ENCODE measurements at places on chromosomes 3 and 15.
A peak's percentile ranks its signal among the peaks of the same experiment; 100 is the strongest.

DNA sequence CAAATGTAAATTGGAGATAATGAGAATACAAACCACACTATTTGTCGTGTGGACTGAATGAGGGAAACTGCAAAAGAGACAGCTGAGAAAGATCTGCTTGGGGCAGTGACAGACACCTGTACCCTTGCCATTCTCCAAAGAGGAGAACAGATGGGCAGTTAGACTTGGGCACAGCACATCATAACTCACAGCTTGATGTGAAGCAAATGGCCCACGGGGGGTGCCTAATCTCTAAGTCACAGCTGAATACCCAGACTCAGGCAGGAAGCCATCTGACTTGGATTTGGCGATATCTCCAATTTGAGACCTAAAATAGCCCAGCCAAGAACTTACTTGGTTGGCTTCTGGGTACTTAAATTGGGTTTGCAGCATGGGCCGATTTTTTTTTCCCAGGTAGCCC, 10.0 kb upstream of the SLC6A11 start:
- DNase-seq, result no peak

GRCh38 chr15:72967811-72968530, 84.3 kb upstream of the NEO1 start:
- no peak for DNase-seq

- DNase-seq, result no peak
Measured at GRCh38 chr3:46361408-46362283, 7.7 kb downstream of the CCR2 start.

DNA sequence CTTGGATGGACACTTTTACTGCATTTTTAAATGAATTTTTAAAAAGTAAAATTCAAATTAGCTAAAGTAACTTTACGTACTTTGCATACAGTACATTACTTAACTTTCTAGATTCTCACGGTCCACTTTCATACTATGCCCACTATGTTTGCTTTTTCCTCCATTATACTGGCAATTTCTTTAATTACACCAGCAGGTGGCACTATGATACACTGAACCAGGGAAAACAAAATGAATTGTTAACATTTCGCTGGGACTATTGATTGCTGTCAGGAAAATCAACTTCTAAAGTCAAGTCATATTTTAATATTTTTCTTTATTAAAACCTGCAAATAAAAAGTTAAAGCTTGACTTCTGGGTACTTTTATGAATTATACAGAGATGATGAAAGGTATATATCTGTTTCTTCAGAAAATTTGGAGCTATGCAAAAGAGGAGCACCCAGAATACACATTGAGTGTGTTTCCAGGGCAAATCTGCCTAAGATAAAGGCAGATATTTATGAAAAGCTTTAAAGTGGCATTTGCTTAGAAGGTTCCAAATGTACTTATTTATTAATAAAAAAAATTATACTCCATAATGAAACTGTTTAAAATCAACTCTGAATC, 21.8 kb upstream of the POU1F1 start:
- DNase-seq, result peak; percentile 4

- no peak for DNase-seq
Measured at GRCh38 chr15:72481015-72481659, 7.0 kb downstream of the ARIH1 start.

DNA sequence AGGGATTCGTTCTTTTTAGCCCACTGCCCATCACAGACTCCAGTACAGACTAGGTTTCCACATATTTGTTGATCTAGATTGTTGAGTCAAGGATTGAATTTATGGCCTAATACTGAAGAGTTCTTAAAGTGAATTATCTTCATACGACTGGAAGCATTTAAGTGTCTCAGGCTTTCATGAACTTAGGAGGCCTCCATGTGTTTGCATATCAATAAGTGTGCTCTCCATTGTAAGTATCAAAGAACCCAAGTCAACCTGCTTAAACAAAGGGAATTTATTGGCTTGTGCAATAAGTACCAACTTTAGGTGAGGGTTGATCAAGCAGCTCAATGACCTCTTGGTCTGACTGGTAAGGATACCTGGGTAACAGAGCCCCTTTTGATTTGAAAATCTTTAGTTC, 382.1 kb downstream of the PDCD6IP start:
- DNase-seq, result no peak

- DNase-seq, result no peak
Measured at GRCh38 chr3:98780343-98780742, 17.2 kb downstream of the ST3GAL6 start.

GRCh38 chr15:99146661-99147060, 41.8 kb downstream of the SYNM start:
- DNase-seq, result no peak

- DNase-seq, result no peak
Measured at GRCh38 chr15:85556618-85556895, 176.2 kb downstream of the AKAP13 start.

GRCh38 chr3:28949580-28949979, 331.3 kb upstream of the RBMS3 start:
- no peak for DNase-seq

DNA sequence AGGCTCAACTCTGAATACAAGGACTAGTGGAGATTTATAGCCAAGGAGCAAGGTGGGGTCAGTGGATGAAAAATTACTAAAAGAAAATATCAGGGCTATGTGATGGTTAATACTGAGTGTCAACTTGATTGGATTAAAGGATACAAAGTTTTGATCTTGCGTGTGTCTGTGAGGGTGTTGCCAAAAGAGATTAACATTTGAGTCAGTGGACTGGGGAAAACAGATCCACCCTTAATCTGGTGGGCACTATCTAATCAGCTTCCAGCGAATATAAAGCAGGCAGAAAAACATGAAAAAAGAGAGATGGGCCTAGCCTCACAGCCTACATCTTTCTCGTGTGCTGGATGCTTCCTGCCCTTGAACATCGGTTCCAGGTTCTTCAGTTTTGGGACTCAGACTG, 14.4 kb upstream of the SENP7 start:
- no peak for DNase-seq

DNA sequence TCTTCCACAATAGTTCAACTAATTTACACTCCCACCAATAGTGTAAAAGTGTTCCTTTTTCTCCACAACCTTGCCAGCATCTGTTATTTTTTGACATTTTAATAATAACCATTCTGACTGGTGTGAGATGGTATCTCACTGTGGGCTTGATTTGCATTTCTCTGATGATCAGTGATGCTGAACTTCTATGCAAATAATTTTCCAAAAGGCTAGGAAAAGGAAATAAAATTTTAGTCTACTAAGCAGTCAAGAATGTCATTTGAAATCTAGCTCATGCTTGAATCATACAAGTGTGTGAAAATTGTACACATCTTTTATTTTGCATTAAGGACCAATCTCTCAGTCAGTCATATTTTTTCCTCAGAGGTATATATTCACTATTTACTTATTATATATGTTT, 101.7 kb upstream of the UBP1 start:
- no peak for DNase-seq

GRCh38 chr3:138949445-138950005, 2.5 kb downstream of the FOXL2NB start:
- no peak for DNase-seq

DNA sequence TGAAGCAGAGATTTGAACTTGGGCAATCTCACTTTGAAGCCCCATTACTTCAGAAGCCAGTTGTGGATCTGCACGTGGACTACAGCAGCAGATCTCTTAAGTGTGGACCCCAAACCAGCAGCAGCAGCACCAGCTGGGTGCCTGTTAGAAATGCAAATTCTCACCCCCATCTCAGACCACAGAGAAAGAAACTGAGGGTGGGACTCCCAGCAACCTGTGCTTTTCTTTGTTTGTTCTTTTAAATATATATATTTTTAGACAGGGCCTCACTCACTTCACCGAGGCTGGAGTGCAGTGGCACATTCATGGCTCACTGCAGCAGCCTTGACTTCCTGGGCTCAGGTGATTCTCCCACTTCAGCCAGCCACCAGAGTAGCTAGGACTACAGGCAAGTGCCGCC, 53.2 kb downstream of the SLTM start:
- no peak for DNase-seq

DNA sequence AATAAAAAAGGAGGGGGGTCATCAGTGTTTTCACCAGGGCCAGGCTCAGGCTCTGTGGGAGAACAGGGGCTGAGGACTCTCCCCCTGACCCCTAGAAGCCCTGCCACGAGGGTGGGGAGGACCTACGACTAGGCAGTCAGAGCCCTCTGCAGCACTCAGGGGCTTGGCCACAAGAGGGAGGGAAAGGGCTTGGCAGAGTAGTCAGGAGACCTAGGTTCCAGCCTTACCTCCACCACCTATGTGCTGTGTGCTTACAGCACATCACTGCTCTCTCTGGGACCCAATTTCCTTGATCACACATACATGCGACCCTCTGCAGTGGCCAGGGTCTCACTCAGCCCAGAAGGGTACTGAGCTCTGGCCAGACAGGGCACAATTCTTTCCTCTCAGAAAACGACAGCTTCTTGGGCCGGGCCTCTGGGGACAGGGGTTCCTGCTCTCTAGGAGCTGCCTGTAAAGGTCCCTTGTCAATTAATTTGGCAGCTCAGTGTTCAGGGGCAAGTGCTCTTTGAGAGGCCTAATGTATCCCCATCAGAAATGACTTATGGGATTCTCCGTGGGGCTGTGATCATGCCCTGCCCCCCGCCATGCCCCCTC, 16.4 kb upstream of the SKIC8 start:
- no peak for DNase-seq

GRCh38 chr3:127220497-127220896, 27.6 kb downstream of the PRR23E start:
- no peak for DNase-seq

GRCh38 chr3:52507359-52507758, 12.2 kb downstream of the STAB1 start:
- no peak for DNase-seq

- DNase-seq, result no peak
Measured at GRCh38 chr15:41957021-41957897, 15.1 kb downstream of the EHD4 start.

DNA sequence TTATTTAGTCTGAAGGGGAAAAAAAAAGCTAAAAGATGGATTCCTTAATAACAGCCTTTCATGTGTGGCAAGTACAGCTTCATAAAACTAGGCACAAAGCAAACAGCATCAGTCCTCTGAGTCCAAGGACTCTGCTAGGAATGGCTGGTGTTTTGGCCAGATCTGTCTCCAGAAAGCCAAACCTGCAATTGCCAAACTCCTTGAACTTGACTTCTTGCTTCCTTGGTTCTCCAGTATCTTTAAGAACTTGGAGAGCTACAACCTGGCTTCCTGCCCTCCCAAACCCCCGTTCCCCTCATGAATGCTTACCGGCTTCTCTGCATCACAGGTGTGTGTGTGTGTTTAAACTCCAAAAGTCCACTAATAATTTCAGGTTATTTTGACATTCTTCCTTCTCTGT, 1.6 kb upstream of the PLOD2 start:
- no peak for DNase-seq

DNA sequence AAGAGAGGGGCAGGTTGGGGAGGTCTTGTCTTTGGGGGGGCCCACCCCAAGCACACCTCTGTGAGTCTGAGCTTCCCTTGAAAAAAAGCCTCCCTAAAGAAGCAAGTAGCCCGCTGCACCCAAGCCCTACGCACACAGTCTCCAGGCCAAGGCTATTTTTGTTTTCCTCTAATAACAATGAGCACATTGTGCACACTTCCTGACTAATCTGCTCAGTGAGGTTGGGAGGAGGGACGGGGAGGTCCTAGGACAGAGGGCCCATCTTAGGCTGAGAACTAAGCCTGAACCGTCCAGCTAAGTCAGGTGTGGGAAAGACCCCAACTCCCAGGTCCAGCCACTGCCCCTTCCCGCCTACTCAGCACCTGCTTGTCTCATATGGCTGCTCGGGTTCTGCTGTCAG, 87.2 kb downstream of the HMG20A start:
- DNase-seq, result no peak

- no peak for DNase-seq
Measured at GRCh38 chr3:170046269-170047132, 8.7 kb downstream of the GPR160 start.

DNA sequence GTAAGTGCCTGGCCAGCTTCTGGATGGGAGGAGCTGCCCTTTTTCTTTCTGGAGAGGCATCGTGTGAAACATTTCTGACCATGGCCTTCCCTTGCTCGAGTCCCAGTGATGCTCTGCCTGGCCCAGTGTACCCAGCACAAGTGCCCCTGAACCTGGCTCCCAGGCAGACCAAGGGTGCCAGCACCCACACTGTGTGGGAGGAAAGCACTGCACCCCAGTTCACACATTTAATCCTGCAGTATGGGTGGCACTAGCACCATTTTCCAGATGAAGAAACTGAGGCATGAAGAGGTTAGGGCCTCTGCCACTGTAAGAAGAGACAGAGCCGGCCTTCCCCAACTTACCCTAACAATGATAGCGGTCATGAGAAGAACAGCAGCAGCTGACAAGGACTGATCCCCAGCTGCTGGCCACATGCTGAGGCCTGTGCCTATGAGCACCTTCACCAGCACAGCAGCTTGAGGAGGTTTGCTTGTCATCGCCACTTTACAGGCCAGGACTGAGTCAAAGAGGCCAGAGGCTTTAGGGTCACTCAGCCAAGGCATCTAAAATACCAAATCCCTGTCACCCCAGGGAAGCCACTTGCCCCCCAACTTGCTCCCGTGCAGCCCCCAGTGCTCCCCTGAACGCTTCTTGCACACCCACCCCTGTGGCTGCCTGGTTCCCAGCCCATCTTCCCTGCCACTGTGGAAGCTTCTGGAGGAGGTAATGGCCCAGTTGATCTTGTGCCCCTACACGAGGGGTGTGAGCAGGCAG, 15.0 kb downstream of the PRR23E start:
- no peak for DNase-seq

DNA sequence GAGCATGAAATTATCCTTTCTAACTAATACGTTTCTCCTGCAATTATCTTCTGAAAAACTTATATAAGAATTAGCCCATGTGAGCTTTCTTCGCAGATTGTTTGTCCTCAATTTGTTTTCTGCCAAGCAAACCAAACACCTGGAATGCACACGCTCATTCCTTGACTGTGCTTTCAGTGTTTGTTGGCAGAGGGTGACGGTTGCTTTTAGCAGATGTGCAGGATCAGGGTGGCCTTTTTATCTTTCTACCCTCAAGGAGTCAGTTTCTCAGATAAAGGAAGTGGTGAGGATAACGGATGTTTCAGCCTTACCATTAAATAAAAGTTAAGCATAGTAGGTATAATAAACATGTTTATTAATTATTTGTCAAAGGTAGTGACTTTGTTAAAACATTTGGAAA, 15.2 kb downstream of the ARPP21 start:
- no peak for DNase-seq

DNA sequence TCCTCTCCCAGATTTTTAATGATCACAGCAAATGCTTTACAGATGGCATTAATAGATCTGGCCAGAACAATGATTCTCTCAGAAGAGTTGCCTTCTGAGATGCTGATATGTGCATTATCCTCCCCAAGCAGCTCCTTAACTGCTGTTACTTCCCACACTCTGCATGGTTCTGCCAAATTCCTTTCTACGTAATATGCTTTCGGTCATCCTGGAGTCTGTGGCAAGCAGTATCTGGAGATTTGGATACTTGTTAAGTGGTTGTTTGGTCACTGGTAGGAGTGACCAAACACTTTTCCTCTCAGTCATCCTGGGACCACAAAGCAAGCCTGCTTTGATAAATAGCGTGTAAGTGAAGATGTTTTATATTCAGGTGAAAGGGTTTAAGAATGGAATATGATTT, 71.1 kb upstream of the CCNL1 start:
- DNase-seq, result no peak

Measured in NCI-H1048 (cell line).